ENCODE measurements at places on chromosomes 6 and 20.

DNA sequence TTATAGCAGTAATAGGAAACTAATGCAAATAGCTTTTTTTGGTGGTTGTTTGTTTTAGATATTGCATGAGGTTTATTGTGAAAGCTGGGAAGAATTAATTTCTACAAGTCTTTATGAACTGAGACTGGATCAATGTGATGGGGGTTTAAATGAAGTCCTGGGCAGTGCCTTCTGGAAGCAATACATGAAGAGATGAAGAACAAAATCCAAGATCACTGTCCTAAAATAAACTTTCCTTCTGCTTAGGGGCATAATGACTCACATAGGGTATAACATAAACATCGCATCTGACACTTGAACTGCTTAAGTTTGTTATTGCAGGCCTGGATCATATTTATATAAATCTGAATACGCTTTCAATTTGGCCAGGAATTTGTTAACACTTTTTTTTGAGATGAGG, 20.9 kb upstream of the SHLD1 start:
- DNase-seq = peak; percentile 42

DNA sequence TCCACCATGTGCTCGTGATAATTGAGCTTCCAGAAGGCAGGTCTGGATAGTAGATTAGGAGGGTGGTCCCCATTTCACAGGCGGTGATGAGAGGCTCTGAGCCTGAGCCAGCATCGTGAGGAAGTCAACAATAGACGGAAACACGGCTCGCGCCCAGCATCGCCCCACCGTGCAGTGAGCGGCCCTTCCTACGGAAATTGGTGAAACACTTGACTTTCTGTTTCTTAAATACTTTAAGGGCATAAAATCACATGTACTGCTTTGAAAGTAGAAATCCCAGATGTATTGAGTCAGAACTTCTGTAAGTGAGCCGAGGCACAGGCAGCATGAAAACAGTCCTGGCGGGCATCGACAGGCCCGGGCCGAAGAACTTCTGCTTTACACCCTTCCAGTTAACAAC, 4.3 kb upstream of the KIF25 start:
- no peak for DNase-seq

GRCh38 chr6:158154816-158155215, 13.2 kb downstream of the SERAC1 start:
- no peak for DNase-seq

DNA sequence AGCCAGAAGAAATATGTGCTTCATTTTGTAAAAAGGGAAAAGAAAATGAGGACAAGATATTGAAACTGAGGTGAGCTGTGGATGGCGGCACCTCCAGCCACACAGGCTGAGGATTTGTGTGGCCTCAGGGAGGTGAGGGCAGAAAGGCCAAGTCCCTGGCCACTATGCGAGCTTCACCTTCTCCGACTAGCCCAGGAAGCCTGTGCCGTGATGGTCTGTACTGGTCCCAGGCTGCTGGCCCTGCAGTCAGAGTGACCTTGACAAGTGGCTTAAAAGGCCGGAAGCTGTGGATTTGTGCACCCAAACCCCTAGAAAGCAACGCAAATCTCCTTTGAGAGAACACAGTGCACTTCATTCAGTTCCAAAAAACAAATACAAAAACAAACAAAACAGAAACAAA, 48.1 kb downstream of the WDR27 start:
- no peak for DNase-seq

DNA sequence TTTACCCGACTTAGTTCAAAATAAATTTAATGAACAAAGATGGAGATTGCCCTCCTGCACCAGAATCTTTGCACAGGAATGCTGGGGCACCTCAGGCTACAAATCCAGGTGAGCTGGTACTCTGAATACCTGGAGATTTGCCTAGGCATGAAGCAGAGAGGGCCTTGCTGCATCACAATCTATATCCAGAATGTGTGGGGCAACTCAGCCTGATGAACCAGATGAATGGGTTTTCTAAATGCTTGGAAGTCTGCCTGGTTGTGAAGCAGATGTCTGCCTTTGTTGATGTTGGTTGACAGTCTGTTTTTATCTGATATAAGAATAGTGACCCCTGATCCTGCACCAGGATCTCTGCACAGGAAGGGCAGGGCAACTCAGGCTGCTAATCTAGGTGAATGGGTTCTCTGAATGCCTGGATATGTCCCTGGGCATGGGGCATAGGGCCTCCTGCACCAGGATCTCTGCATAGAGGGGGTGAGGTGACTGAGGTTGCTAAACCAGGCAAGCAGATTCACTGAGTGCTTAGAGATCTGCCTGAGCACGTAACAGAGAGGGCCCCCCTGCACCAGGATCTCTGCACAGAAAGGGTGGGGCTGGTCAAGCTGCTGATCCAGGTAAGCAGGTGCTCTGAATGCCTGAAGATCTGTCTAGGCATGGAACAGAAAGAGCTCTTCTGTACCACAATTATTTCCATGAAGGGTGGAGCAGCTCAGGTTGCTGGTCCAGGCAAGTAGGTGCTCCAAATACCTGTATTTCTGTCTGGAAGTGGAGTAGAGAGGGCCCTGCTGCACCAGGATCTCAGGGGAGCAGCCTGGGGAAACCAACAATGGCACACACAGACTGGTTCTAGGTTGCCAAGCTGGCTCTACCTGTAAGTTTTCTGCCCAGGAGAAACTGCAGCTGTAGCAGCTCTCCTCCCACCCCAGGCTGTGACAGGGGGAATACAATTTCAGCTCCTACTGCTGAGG, 437.5 kb downstream of the MMUT start:
- no peak for DNase-seq

DNA sequence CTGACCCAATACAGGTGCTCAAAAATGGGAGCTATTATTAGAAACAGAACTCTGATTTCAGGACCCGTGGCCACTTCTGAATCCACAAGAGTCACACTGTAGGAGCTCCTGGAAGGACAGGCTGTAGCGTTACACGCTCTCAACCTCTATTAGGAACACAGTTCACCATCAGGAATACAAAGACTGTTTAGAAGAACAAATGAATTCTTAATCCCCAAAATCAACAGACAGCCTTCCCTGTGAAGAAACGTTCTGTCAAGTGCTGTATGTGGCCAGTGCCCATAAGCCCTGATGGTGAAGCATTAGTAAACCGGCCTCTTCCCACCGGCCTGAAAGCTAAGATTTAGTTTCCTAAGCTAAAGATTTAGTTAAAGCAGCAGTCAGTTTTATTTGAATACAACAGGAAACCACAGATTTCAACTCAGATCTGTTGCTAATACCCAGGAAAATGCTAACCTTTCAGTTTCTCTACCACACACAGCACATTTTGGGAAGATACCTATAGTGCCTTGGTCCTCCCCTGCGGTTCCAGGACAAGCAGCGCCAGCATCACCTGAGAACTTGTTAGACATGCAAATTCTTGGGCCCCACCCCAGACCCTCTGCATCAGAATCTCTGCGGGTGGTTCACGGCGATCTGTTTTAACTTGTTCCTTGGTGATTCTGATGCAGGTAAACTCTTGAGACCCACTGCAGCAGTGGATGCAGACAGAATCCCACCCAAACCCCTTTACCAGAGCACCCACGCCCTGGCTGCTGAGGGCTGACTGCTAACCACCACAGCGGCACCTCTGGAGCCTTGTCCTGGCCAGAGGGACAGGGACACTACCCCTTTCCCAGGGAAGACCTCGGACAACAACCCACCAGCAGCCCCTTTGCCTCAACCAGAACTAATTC, 33.4 kb downstream of the MTRES1 start:
- peak; percentile 13 for DNase-seq

DNA sequence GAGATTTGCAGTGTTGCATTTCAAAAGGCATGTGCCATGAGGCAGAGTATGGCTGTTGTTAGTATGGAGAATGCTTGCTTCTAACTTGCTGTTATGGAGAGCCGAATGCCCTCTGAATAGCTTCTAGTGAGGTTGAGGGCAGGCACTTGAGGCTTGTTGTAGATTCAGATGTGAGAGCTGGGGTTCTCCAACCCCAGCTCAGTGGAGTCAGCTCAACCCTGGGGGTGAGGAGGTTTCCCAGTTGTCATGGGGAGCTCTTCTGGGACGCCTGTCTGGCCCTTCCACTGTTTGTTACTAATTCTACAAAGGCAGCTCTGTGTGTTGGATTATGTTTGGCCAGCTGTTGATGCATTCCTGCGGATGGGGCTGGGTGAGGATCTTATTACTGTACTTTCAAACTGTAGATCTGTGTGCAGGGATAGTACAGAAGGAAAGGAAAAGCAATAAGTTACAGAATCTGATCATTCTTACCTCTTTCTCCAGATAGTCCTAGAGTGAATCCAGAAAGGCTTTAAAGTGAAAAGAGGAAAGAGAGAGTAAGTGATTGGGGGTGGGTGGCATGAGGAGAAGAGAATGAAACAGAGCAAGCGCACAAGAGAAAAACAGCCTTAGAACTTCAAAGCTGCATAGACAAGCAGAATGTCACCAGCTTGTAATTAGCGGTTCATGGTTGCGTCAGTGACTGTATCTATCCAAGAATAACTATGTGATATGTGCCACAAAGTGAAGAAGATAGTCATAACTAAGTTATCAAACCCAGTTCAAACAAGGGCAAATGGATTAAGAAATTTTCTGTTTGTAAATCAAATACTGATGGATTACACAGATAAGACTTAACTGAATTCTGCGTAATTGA, 148.7 kb downstream of the PRL start:
- DNase-seq = peak; percentile 76

GRCh38 chr20:4342609-4343008, 327.3 kb upstream of the RNF24 start:
- no peak for DNase-seq

GRCh38 chr6:33333666-33334065, 16.1 kb upstream of the ZBTB22 start:
- no peak for DNase-seq

DNA sequence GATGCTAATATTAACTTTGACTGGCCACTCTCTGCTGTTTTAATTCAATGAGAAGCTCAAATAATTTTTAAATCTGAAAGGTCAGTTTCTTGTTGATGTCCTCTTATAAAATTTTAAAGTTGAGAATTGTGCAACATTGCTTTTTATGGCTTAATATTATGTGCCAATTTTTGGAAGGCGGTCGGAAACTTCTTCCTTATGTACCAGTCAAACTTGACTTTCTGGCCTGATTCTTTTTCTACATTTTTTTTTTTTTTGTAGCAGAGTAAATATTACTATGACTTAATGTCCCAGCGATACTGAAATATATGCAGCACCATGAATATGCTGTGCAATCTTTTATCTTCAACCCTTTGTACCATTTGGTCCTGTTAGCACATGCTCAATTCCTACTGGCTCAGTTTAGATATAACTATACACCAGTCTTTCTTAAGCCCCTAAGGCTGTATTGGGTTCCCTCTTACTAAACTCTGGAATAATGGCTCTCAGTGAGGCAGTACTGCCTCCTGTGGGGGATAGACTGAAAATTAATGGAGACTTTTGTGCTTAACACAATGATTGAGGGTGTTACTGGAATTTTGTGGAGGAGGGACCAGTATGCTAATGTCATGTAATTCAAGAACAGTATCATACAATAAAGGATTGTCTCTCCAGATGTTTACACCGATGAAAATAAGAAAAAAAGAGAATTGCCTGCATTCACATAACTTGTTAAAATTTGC, 156.4 kb upstream of the SYNCRIP start:
- DNase-seq = no peak

DNA sequence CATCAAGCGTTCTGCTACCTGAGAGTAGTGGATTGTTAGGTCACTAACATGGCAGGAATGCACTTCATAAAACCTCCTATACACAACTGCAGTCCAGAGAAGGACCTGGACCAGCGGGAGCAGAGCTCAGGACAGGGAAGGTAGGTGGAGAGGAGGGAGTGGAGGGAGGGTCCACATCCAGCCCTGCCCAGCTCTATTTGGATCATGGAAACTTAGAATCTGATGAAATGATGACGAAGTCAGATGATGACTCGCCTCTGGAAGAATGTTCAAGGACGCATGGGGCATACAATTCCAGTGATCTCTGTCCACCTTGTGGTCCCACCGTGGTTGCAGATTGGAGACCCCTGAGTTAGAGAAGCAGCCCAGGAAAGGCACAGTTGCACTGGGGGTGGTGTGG, 68.8 kb downstream of the CLIC5 start:
- DNase-seq = peak; percentile 47

GRCh38 chr6:143971482-143972205, 36.4 kb downstream of the PLAGL1 start:
- DNase-seq = no peak

DNA sequence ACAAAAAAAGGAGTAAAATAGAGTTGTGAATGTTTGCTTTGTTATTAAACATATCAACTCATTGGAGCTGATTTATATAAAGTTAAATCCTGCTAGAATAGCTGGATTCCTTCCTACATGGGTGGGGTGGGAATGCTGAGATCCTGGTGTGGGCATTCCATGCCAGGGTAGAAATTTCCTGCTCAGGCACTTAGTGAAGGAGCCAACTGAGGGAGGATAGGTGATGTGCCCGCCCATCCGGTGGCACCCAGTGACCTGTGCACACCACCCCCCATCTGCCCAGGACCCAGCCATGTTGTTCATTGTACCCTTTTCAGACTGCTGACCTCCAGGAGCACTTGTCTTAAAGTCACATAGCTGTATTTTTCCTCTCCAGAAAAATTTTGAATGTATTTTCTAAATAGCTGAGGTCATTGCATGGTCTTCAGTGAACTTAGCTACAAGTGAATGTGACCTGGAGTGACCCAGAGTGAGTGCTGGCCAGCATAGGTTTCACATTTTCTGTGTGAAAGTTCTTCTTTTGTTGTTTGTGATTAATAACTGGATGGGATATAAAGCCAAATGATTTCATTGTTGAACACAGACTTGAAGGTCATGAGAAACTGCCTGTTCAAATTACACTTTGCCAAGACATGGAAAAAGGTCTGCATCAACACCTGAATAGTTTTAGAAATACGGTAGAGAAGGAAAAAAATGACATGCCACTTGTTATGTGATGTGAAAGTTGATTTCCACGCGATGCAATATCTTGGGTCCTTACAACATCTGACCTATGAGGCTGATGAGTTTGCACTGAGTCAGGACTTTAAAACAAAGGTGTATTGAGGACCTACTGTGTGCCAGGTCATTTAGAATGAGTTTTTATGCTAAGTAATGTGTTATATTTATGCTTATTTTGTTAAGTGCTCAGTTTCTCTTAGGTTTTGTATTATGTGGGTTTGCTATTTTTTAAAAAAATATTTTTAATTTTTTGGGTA, 77.2 kb downstream of the UTRN start:
- DNase-seq = no peak

DNA sequence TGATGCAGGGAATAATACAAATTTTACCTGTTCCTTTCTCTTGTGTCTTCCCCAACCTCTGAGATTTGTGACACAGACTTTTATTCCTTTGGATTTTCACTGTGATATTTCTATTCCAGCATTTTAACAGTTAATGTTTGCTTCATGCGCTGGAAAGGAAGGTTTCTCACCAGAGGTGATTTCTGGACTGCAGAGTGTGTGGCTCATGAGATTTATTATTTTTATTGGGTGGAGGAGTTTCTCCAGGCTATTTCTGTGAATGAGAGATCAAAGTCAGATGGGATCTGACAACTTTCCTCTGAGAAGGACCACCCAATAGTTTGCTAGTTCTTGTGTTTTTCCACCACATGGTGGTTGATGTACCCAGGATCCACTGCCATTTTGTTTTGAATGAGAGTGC, 377.5 kb downstream of the CDKAL1 start:
- no peak for DNase-seq

GRCh38 chr6:111717621-111718020, 111.9 kb upstream of the TRAF3IP2 start:
- no peak for DNase-seq

- no peak for DNase-seq
These were observed 136.2 kb upstream of the TAB2 start for GRCh38 chr6:149181304-149181703.
